ENCODE measurements at places on chromosomes 3 and 15.

DNA sequence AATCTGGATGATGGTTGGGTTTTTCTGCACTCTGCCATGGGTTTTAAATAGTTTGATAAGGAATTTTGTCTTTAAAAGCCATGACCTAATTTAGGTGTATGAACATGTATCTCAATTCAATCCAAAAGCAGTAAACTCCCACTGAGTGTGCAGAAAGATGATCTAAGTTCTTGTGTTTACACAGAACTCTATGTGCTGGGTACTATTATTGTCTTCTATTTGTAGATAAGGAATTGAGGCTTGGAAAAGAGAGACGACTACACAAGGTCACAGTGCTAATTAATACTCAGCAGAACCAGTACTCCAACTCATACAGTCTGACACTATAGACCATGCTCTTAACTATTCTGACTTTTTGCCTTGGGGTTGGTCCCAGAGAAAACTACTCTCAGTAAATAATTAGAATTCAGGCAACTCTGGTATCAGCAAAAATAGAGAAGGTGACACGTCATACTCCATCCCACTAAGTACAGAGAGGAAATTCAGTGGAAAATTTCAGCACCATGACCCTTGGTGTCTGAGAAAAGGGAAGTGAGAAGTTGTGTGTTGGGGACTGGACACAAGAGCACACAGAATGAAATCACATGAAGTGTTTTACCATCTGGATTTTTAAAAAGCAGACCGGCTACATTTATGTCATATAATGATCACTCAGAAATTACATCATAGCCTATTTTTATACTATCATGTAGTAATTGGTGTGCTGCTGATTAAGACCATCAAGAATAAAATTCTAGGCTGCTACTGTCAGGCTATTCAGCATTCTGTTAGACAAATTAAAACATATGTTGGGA is 18.3 kb upstream of the MYH15 start:
- no peak for DNase-seq

DNA sequence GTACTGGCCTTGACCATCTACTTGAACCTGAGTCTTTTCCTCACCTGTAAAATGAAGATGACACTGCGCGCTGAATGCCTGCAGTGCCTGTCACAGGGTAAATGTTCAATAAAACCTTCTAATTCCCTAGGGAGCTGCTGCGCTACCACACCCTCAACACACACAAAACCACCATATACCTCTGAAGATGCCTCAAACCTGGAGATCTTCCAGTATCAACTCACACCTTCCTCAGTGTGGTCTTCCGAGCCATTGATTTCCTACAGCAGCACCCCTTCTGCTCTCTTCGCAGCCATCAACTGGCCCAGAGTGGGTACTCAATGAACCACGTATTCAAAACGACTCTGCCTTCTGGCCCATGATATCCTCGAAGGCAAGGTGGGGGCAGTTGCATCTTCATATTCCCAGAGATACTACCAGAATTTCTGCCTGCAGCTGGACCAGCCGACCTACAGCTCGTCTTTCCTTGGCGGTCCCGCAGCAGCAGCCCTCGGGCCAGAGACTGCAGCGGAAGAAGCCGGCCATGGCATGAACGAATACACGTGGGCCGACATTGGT is 695 bp downstream of the RPL32 start:
- peak; percentile 50 for DNase-seq

- no peak for DNase-seq
These were observed 58.4 kb upstream of the ATP2C1 start for GRCh38 chr3:130835483-130835882.

GRCh38 chr15:96514607-96515285 is 184.2 kb downstream of the NR2F2 start:
- DNase-seq = no peak

- DNase-seq = no peak
These were observed 202.2 kb downstream of the KLF13 start for GRCh38 chr15:31528846-31529245.

- DNase-seq = no peak
These were observed 145.3 kb downstream of the DNAJB8 start for GRCh38 chr3:128321418-128321817.

DNA sequence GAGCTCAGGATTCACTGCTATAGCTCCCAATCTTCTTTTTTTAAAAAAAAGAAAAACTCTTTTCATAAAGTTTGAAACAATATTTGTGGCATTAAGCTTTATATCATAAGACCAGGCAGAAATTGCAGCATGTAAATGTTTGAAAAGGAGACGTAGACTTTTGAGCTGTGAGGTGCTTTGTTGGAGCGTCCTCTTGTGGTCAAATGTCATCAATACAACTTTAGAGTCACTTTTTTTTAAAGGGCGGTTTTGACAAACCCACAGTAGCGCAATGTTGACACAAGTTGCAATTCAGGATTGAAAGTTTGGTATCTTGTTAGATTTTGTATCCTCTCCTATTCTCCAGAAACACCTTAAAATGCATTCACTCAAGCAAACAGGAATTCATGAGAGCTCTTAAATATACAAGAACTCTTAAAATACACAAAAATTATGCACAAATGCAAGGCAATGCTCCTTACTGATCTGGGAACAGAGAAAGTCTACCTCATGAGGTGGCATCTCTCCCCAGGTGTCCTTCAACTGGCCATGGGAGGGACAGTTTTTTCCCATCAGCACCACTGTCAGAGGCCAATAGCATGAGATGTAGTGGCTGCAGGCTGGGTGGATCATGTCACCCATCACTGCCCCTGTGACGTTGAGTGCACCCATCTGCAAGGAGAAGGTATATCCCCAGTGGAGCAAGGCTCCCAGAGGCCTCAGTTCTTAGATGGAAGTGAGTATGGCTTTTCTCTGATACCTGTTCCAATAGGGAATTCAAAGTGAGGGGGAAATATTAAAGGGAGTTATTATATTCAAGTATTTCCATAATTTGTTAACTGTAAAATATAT is 70.7 kb downstream of the ANXA2 start:
- DNase-seq = peak; percentile 33

GRCh38 chr3:129621626-129622225 is 15.2 kb upstream of the PLXND1 start:
- no peak for DNase-seq

- no peak for DNase-seq
These were observed 22.0 kb downstream of the CMTM6 start for GRCh38 chr3:32480604-32481003.

GRCh38 chr3:104648823-104649222 is 717.9 kb upstream of the ALCAM start:
- DNase-seq = no peak

- no peak for DNase-seq
These were observed 10.3 kb upstream of the IL12A start for GRCh38 chr3:159978353-159978752.

DNA sequence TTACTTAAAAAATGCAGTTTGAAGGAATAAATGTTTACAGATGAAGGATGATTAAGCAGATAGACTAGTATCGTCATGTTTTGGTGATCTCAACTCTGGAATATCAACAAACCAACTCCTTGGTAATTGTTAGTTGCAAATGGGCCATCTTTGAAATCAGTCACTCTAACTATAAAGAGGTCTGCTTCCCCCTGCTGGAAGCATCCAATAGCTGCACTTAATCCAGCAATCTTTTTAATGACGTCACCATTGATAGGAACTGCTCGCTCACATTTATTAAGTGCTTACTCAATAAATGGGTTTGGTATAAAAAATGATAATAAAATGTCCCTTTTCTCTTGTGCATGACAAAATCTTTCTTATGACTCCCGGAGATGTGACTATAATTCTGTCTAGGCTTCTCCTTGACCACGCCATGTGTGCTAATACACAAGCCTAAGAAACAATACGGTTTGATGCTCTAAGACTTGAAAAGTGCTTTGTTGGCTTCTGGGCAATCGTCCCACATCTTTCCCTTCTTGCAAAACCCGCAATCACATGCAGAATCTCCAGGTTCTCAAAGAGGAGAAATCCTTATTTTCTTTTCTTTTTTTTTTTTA is 227.6 kb upstream of the POU1F1 start:
- no peak for DNase-seq

- DNase-seq = no peak
These were observed 2.0 kb upstream of the CLDN16 start for GRCh38 chr3:190385731-190386688.

DNA sequence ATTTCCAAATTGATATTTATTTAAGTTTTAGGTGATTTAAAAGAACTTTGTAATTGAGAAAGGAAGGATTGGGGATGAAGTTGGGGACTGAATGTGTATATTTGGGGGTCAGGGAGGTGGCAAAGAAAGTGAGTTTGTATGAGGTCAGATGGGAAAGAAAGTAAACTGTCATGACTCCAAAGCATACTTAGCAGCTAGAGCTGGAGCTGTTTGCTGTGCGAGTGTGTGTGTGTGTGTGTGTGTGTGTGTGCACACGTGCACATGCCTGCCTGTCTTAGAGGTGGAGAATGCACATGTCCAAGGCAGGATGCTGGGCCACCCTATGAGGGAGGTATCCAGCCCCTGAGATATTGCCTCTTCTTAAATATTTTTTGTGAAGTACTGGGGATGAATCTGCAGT is 21.0 kb downstream of the BOC start:
- no peak for DNase-seq

DNA sequence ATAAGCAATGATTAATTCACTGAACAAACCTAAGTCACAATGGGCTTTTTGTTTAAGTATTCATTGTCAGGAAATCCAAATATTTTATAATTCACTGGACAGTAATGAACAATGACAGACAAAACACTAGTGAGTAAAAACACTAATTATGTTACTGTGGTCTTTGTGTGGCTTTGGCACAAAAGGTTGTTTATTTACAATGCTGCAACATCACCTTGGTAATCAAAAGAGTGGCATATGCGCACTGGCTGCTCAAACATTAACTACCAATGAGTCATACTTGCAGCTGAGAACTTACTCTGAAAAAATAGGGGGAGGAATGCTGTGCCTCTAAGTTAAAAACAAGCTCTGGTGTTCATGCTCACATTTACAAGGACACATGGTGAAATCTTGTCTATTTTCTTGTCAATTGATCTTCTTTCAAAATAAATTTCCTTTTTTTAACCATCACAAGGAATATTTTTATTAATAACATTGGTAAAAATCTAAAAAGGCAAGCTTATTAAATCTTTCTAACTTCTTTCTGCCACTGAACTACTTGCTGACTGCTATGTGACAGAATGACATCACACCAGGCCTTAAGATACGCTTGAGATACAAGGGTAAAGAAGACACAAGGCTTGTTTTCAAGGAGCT is 85.2 kb upstream of the PPIB start:
- peak; percentile 10 for DNase-seq

DNA sequence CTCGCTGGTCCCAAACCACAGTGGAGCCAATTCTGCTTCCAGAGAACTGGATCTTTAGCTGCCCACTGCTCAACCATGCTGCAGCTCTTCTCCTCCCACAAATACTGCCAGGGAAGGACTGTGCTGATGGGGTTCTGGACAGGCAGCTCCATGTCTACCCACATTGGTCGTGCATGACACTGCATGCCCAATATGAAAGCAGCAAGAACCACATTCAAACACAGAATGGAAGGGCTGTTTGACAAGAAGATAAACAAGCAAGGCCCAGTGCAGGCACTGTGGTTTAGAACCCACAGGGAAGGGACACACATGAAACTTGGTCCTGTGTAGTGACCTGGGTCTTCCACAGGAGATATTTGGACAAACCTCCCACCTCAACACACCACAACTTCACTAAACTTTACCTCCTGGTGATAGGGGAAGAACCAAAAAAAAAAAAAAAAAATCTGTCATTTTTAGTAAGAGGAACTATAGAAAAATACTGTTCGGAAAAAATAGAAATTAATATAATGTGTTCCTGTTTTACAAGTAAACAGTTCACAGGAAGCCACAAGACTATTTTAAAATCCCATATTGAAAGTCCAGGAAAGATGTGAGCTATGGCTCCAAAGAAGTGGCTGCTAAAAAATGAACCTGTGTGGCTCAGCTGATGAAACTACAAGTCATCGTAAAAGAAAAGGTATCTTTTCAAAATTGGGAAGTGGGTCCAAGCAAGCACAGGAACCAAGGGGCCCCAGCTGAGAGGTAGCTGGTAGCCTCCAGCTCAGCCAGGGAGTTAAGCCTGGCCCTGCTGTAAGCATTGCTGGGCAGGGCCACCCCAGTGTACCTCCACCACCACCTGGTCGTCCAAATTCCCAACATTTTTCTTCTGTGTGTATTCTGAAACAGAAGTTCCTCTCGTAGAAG is 77.7 kb upstream of the ACAN start:
- no peak for DNase-seq

- DNase-seq = no peak
These were observed 36.2 kb upstream of the SLC6A6 start for GRCh38 chr3:14366248-14366647.

GRCh38 chr3:6467186-6467585 is 393.7 kb upstream of the GRM7 start:
- DNase-seq = no peak

- DNase-seq = no peak
These were observed 40.0 kb downstream of the MYO9A start for GRCh38 chr15:72077950-72078349.

- DNase-seq = no peak
These were observed 10.5 kb downstream of the SEMA4B start for GRCh38 chr15:90211440-90212143.

DNA sequence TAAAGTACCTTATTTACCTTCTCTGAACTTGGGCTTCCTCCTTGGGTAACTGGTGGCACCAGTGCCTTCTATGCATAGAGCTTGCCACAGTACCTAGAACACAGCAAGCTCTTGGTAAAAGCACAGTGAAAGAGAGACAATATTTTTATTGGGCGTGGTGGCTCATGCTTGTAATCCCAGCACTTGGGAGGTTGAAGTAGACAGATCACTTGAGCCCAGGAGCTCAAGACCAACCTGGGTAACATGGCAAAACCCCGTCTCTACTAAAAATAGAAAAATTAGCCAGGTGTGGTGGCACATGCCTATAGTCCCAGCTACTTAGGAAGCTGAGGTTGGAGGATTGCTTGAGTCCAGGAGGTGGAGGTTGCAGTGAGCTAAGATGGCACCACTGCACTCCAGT is 285.1 kb downstream of the PTPRG start:
- DNase-seq = no peak

GRCh38 chr15:41022487-41023090 is 69.3 kb downstream of the CHAC1 start:
- peak; percentile 39 for DNase-seq

Data from CD4-positive, alpha-beta T cell treated with Interleukin-17A for 4 hours (primary cell).